ENCODE measurements at places on chromosomes 6 and 20.

- DNase-seq = no peak
Measured at GRCh38 chr20:51586005-51586440, 43.5 kb upstream of the NFATC2 start.

DNA sequence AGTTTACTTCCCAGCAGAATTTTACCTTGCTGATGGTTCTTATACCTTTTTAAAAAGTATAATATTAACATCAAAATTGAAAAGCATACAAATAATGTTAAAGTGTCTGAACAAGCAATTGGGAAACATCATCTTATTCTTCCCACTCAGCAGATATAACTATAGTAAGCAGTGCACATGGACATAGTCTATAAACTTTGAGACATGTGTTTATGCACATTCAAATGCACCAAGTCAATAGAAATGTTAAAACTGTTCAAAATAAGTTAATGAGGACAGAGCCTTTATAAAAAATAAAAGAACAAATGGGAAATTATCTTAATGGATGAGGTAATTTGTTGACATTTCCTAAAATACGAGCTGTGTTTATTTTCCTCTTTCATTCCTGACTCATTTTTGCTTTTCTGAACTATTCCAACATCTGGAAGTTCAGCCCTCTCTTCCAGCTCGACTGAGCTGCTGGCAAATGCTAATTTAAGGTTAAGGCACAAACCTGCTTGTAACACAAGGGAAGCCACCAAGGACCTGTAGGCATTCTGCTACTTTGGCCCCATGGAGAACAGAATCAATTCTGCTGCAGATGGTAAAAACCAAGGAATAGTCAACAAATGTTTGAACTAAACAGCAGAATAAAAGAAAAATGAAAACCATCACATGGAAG, 110.3 kb upstream of the MAP3K4 start:
- DNase-seq = no peak

- peak; percentile 55 for DNase-seq
Measured at GRCh38 chr20:409697-410559, 1.8 kb downstream of the RBCK1 start.

DNA sequence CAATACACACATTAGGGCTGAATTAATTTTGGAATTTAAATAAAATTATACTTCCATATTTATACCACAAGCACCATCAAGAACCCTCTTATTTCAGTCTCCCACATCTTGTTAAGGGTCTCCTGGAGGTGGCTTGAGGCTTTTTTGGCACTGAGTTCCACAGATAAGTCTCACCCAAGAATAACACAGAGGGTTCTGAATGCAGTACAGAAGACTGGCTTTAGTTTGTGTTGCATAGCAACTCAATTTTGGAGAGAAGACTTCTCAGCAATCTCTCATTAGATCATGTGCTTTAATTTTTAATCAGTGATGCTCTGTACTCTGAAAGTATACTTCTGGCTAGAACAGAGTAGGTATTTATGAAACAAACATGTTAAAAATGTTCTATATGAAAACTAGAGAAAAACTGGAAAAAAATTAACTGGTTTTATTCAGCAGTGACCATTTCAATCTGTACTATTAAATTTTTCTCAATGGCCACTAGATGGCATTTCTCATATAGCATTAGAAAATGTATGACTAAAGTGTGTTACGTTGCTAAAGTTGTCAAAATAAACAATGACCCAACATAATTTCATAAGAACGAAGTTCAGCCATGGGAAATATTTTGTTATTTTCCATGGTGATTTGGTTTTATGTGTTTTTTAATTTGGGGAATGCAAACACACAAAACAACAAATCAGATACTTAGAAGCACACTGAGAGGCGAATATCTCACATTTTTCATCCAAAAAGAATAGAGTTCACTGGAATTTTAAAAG, 32.7 kb upstream of the MAP7 start:
- no peak for DNase-seq

GRCh38 chr20:20353576-20353975, 14.3 kb upstream of the INSM1 start:
- no peak for DNase-seq

DNA sequence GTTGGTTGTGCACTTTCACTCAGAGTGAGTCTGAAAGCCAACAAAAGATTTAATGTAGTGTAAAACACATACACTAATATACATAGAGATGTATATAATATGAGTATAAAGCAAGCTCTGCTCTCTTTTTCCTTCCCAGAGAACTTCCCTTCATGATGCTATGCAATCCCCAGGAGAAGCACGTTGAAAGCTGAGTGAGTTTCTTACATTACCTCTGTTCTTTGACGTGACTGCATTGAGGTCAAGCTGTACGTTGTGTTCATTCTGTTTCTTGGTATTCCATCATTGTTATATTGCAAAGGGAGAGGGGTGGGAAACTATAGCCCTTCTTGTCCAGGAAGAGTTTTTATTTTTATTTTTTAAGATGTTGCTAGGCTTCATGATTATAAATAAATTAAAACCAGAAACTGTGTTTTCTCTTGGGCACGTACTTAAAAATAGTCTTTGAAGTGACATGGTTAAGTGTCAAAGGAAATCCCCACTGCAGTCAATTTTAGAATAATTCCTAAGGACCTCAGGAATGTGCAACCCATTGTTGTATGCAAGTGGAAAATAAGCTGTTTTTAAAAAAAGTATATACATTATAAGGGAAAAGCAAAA, 651.0 kb downstream of the CD109 start:
- no peak for DNase-seq

DNA sequence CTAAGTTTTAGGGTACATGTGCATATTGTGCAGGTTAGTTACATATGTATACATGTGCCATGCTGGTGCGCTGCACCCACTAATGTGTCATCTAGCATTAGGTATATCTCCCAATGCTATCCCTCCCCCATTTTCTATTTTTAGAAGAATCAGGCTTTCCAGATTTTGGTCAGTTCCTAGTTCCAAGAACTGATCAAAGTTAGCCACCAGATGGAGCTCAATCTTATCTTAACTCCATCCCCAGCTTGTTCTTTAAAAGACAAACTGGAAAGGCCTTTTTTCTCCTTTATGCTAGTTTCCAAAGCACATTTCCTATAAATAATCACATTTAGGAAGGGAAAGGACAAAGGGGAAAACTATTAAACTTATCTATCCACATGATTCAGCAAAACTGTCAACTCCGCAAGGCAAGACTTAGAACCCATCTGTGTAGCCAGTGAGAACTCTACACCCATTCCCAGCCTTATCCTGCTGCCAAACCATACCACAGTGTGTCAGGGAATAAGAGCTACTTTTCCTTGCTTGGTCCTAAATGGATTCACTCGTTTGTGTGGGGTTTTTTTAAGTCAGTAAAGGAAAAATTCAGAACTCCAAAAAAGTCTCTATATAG, 22.8 kb upstream of the KHDC1 start:
- no peak for DNase-seq

DNA sequence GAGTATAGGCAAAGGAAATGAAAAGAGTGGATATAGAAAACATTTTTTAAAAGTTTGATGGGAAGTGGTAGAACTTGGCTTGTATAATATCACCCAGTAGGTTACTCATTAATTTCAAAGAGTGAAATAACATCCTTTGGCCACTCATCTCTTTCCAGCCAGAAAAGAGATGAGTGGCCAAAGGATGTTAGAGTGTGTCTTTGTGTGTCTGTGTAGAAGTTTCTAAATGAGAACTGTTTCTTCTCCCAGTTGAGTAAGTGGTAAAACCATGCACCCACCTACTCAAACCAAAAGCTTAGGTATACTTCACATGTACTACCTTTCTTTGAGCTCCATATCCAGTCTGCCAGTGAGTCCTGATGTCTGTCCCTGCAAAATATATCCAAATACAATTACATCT, 47.7 kb upstream of the TMEM244 start:
- no peak for DNase-seq

- no peak for DNase-seq
Measured at GRCh38 chr6:2102966-2103365, 142.4 kb downstream of the GMDS start.

- DNase-seq = no peak
Measured at GRCh38 chr20:63235399-63235983, at the start of gene BIRC7. Gene BIRC7, plus strand, starts transcription at chr20:63235905. Its CDS starts 192 bp downstream, at chr20:63236097.

DNA sequence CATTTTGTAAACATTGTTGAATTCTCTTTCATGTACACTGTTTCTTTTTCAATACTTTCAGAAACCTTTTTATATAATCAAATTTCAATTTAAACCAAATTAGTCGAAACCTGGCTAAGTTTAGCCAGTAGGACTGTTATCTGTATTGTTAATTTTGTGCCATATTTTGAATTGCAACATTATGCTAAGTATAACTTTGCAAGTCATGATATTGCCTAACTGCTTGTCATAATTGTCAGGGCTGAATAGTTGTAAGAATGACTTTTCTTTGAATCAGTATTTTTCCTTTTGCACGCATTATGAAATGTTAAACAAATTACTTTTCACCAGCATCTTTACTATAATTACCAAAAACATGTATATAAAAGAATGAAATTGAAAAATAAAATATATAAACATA, 82.7 kb downstream of the SAMD3 start:
- DNase-seq = no peak

- DNase-seq = no peak
Measured at GRCh38 chr6:117174835-117175360, 90.5 kb upstream of the VGLL2 start.
